ENCODE measurements at places on chromosomes 6 and 20.

- no peak for DNase-seq
These were observed 286.8 kb downstream of the PKHD1 start for GRCh38 chr6:51800603-51801002.

DNA sequence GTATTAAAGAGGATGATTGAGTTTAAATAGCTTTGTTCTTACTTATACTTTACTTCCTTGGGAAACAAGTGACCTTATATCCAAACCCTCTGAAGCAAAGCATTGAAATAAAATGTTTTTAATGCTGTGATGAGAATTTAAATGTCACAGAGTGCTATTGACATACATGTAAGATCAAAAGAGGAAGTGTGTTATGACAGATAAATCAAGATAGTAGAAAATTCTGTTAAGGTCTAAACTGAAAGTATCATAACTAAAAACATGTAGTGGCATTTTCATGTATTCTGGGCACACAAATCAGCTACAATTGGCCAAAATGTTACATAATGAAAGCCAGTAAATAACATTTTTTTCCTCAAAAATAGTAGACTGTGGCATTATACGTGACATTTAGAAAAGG lies 318.0 kb downstream of the GRIK2 start:
- DNase-seq: no peak

- DNase-seq: no peak
These were observed 134.2 kb upstream of the IFNGR1 start for GRCh38 chr6:137353346-137353745.

DNA sequence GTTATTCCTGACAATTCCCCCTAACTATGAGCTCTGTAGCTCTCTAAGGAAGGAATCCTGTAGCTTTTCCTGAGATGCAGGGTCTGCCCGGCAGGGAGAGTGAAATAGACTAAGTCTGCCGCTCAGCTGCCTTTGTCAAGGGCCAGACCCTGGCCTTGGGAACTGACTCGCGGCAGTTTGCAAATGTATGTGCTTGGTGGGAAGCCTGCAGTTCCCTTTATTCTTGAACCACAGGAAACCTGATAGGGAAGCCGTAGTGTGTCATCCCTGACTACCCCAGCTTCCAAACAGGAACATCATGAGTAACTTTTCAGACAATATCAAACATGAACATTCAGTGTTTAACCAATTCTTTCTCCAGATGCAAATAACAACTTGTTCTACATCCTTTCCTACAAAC lies 78.7 kb upstream of the IFNGR1 start:
- no peak for DNase-seq

- DNase-seq: no peak
These were observed 4.3 kb downstream of the TGM6 start for GRCh38 chr20:2385026-2385425.

GRCh38 chr6:164322533-164322932 lies 908.0 kb downstream of the QKI start:
- no peak for DNase-seq

DNA sequence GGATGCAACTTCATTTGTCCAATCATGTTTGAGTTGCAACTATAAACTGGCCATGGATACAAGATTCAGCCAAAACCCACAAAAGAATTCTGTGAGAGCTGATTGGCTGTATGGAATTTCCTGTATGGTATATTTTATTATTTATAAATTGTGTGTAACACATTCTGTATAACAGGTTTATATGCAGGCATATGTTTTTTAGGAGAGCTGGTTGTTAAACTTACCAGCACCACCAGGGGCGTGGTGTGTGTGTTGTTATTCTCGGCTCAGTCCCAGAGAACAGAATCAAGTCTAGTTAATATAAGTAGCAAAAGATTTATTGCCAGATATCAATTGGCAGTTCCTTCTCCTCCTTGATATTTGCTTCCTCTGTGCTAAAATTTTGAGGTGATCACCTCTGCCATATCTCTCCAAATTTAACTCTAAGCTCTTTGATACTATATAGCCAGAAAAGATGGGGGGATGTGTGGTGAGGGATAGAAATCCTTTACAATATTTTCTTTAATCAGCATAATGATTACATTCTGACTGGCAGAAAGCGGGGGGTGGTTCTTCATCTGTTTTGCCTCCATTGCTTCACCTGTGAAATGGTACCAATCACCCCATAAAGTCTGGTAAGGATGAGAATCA lies 22.9 kb downstream of the CNBD2 start:
- peak; percentile 67 for DNase-seq

DNA sequence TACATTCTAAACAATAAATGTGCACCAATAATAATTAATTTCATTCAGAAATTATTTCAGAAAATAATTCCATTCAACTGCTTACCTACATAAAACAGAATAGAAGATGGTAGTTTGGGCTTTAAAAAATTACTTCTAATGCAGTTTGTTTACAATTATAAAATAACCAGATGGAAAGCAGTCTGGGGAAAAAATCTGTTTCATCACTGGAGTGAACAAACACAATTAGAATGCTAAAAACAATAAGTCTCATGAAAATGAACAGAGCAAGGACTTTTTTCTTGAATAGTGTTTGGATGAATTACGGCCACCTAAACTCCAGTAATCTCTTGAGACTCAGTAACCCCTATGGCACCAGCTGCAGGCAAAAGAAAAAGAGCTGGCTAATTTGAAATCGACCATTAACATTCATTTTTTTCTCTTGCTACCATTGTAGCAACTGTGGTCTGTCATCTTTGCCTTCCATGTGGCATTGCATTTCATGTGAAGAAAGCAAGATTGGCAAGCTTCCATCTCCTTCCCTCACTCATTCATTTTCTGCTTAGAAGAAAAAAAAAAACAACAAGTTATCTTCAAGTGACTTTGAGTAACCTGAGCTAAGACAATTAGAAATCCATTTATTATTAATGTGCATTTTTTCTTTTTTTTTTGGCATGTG lies 88.4 kb upstream of the CEP85L start:
- DNase-seq: no peak

DNA sequence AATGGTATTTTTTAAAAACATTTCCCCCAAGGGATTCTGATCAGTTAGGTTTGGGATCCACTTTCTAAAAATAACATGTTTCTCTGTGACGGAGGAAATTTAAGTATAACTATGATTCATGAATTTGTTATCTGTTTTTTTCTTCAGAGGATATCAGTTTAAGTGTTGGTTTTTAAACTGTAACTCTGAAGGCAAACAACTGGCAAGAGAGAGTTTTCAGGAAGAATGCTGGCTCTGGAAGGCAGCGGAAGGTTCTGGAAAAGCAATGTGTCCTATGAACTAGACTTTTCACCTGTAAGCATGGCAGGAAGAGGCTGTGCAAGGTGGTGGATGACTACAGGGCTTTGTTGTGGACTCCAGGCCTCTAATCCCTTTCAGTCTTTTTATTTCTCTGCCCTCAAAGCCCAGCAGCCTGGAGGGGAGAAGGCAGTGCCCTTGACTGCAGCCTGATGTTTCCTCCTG lies 153.1 kb downstream of the GMPR start:
- no peak for DNase-seq

DNA sequence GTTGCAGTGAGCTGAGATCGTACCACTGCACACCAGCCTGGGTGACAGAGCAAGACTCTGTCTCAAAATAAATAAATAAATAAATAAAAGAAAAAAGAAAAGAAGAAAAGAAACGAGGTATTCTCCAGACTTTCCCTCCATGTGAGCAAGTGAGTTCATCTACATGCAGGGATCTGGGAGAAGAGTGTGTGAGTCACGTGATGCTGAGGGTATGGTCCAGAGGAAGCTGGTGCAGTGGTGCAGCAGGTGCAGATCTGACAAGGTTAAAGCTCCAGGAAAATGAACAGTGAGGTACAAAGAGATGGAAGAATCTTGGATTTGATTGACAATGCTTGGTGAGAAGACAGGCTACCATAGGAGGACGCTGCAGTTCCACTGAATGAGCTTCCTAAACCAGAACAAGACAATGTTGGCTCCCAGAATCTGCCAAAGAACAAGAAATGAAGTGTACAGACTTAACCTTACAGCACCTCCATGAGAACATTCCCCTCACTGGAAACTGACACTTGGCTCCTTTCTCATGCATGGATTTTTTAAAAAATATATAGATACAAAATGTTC lies 79.5 kb upstream of the BTBD3 start:
- DNase-seq: peak; percentile 20

DNA sequence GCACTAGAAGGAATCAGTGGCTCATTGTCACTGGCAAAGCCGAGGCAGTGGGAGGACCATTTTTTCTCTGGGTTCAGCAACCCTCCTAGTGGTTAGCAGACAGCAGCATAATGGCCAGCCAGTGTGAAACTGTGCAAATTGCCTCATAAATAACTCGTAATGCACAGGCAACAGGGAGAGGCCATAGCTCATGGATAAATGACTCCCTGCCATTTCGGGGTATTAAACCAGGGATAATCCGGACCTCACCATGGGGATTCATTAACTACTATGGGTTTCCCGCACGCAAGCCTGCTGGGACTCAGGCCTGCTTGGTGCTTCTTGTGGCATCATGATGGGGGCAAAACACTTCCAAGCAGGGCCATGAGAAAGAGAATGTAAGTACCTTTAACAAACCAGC lies 158.2 kb upstream of the CHD6 start:
- no peak for DNase-seq

GRCh38 chr6:134288538-134289203 lies 29.2 kb downstream of the SGK1 start:
- no peak for DNase-seq

DNA sequence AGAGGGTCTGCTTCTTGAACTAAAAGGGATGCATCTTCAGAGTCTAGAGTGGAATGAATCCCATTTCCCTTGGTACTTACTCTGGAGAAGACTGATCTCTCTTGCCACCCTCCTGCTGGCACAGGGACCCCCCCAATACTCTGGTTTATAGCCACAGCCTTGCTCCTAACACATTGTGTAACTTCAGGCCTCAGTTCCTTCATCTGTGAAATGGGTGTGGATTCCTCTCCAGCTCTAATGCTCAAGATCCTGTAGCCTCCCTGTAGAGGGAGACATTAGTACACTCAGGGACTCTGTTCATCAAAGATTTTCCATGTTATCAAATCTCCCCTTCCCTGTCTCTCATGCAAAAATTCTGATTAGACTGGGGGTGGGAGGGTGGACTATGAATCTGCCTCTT lies 315.7 kb upstream of the MOCS1 start:
- DNase-seq: no peak

DNA sequence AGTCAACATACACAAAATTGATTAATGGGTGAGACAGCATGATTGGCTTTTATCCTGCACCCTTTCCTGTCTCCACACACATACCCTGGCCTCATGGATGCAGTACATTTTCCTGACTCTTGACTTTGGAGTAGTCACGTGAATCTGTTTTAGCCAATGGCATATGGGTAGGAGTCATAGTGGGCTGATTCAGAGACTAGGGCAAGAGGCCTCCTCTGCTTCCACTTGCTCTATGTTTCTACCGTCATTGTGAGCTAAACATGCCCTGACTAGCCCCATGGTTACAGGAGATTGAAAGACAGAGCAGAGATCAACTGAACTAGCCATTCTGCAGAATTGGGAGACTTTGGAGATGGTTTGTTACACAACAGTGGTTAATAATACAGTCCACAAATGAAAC lies 850.0 kb downstream of the DHX35 start:
- no peak for DNase-seq

GRCh38 chr6:104522533-104522932 lies 337.2 kb downstream of the HACE1 start:
- no peak for DNase-seq

DNA sequence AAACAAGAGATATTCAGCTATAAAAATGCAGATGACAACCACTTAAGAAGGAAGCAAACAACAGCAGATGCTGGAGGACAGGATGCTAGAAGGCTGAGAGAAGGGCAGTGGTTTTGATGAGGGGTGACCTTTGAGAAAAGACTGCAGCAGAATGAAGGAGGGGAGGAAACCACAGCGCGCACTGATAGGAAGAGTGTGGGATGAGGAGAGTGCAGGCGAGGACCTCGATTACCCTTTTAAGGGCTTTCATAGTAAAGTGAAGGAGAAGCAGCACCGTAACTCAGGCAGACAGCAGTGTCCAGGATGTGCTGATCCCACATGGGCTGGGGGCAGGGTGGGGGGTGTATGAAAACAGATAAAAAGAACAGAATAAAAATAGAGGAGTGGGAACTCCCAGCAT lies 19.2 kb downstream of the ZBTB2 start:
- no peak for DNase-seq

GRCh38 chr20:7841971-7842310 lies 98.3 kb downstream of the HAO1 start:
- DNase-seq: no peak
